NCI-H460 (cell line): ENCODE measurements at places on chromosomes 7 and 10. TPM values are rescaled to one million over a fixed set of nuclear protein-coding genes. Genes with fewer than 3 reads are reported as not detected.

RADIL gene
- 11.5 and 13.1 TPM in 2 replicates for total RNA-seq

HSPB1 gene
- 24.9 and 26.3 TPM in 2 replicates for total RNA-seq

ARMH3 gene
- 6.6 and 7.9 TPM in 2 replicates for total RNA-seq

WNT8B gene
- 0.10 TPM in 1 of 2 replicates, not detected in the other for total RNA-seq

GRCh38 chr10:95350219-95350829, 59.5 kb upstream of the PDLIM1 start:
- DNase-seq, result no peak

DNA sequence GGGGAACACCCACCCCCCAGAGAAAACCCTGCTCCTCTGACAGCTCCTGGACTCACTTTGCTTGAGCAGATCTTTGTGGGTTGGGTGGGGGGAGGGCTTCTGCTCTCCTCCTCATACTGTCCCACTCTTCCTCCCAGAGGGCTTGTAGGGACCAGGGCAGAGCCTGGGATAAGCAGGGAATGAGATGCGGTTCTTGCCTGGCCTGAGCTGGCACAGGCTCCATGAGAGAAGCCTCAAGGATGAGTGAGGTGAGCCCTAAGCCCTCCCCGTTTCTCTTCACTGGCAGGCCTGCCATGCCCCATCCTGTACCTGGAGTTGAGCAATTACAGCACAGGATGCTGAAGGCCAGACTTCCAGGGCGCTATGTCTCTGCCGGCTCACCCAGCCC, 134.7 kb downstream of the ADAM12 start:
- DNase-seq, result no peak

GRCh38 chr7:130560972-130561371, 69.1 kb downstream of the MEST start:
- DNase-seq, result peak; percentile 40

- DNase-seq, result peak; percentile 65
Measured at GRCh38 chr7:86939197-86939814, 120.1 kb downstream of the ELAPOR2 start.

- DNase-seq, result peak; percentile 21
Measured at GRCh38 chr7:107564553-107565298, 955 bp downstream of the DUS4L start.

GRCh38 chr10:103872137-103872931, 17.0 kb upstream of the SH3PXD2A start:
- no peak for DNase-seq

DNA sequence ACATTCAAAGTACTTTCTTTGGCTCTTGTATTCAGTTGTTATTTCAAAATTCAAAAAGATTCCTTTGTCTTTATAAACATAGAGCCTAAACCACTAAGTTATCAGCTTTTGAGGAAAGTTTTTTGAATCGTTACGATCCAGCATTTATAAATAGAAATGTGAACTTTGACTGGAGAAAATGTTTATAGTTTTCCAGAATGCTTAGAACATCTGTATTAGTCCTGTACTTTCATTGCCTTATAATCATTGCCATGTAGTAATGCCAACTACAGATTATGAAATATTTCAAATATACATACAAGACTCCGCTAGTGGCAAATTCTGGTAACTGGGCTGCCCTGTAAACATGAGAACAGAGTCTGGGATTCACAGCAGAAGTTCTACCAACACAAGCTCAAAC, 191.3 kb upstream of the PRKCQ start:
- DNase-seq, result no peak
